ENCODE measurements at places on chromosomes 11 and 22. TPM values are rescaled to one million over a fixed set of nuclear protein-coding genes. Genes with fewer than 3 reads are reported as not detected.

Gene TTC36
- 0.26 TPM for total RNA-seq

Gene BTG4
- total RNA-seq = not detected

Gene GRM5
- total RNA-seq = 0.06 TPM

Gene ADM2
- total RNA-seq = 0.37 TPM

Gene TP53AIP1
- not detected for total RNA-seq

Gene UBQLNL
- total RNA-seq = 0.13 TPM

Gene ZDHHC5
- total RNA-seq = 30.7 TPM

Gene MYEOV
- 1.2 TPM for total RNA-seq

Gene JHY
- total RNA-seq = 1.1 TPM

Gene ABCC8
- not detected for total RNA-seq

Gene CCDC73
- not detected for total RNA-seq

Gene C11orf21
- not detected for total RNA-seq

Gene CST6
- total RNA-seq = 7.6 TPM

Gene ELMOD1
- 0.19 TPM for total RNA-seq

Gene SLC22A25
- total RNA-seq = not detected

Gene SCGB1D2
- not detected for total RNA-seq

Gene PIK3IP1
- total RNA-seq = 52.6 TPM

Gene GPHA2
- total RNA-seq = not detected

Gene SMIM35
- not detected for total RNA-seq

Gene VWCE
- 2.0 TPM for total RNA-seq

Gene SNX15
- 11.9 TPM for total RNA-seq

Gene OR51B2
- not detected for total RNA-seq

Gene NXPE2
- total RNA-seq = 0.06 TPM

Gene WNT7B
- not detected for total RNA-seq

Gene TRIM44
- total RNA-seq = 14.0 TPM

Gene TM7SF2
- total RNA-seq = 8.9 TPM

Gene PARVG
- 0.13 TPM for total RNA-seq

Gene CHRNA10
- 0.31 TPM for total RNA-seq

Gene C11orf16
- not detected for total RNA-seq

Gene APOA1
- total RNA-seq = 0.87 TPM

Gene LARGE2
- not detected for total RNA-seq

Gene PLAAT4
- total RNA-seq = 24.6 TPM

Gene TRIM22
- 69.4 TPM for total RNA-seq

Gene FAM111B
- 6.4 TPM for total RNA-seq

Gene CCDC116
- 0.19 TPM for total RNA-seq

Gene FCHSD2
- 16.2 TPM for total RNA-seq

Gene CDC42BPG
- 0.25 TPM for total RNA-seq

Gene SBF2
- 44.7 TPM for total RNA-seq

Gene LARGE1
- 11.8 TPM for total RNA-seq

Gene CHRDL2
- not detected for total RNA-seq

Gene LDHAL6A
- not detected for total RNA-seq

Gene OR4D5
- not detected for total RNA-seq

Gene FADS2
- total RNA-seq = 322 TPM

Gene NPAS4
- total RNA-seq = not detected

Gene HTR3A
- total RNA-seq = not detected

Gene SCUBE2
- total RNA-seq = 5.5 TPM

Gene MYRF
- 0.44 TPM for total RNA-seq

All from aortic smooth muscle cell (primary cell).